ENCODE measurements at places on chromosomes 5 and 9. TPM values are rescaled to one million over a fixed set of nuclear protein-coding genes. Genes with fewer than 3 reads are reported as not detected.

DNA sequence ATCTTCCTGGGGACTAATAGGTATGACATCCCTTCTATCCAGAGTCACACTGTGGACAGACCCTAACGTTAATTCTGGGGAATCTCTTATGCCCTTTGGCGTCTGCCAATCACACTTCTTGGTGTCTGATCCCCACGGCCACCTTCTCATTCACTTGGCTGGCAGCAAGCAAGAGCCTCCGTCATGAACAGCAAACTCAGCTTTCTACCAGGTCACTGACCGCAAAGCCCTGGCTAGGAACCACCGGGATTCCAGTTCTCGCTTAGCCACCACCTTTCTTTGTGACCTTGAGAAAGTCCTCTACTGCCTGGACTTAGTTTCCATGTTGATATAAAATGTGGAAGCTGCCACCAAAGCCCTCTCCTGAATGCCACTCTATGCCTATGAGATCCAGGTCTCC, 67.7 kb upstream of the FCN1 start:
- no peak for DNase-seq

GRCh38 chr9:107471552-107471951, 18.0 kb downstream of the KLF4 start:
- no peak for DNase-seq

- DNase-seq = no peak
Observed at GRCh38 chr5:89542736-89543135, 659.8 kb upstream of the MEF2C start.

DNA sequence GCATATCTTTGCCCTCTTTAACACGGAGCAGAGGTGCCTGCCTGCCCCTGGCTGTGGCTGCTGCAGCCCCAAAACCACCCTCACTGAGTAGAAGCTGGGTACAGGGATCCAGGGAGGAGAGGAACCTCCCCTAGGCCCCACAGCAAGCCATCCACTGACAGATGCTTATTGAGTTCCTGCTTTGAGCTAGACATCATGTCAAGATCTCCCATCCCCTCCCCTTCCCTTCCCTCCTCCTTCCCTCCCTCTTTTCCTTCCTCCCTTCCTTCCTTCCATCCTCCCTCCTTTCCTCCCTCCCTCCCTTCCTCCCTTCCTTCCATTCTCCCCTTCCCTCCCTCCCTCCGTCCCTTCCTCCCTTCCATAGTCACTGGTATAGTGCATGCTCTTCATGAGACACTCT, 29.3 kb downstream of the GOLGA2 start:
- DNase-seq = no peak

DNA sequence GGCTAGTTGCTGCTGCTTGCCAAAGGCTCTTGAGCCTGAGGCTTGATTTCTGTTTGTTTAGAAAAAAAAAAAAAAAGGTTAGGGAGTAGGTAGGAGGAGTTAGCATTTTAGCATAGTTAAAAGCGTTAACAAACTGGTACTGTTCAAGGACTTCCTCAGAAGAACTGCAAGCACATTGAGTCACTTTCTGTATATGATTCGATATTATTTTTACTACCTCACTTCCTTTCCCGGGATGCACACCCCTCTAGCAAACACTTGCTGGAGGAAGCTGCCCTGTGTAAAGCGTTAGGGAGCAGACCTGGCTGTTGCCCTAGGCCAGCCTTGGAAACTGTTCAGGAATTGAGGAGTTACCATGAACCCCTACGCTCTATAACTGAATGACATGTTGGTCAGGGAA, 15.7 kb upstream of the CEP120 start:
- peak; percentile 60 for DNase-seq

Gene CD274
- total RNA-seq = 2.9 TPM
